Activated T-cell treated with anti-CD3 and anti-CD28 coated beads for 24 hours (primary cell): ENCODE measurements at places on chromosomes 7 and 10.

DNA sequence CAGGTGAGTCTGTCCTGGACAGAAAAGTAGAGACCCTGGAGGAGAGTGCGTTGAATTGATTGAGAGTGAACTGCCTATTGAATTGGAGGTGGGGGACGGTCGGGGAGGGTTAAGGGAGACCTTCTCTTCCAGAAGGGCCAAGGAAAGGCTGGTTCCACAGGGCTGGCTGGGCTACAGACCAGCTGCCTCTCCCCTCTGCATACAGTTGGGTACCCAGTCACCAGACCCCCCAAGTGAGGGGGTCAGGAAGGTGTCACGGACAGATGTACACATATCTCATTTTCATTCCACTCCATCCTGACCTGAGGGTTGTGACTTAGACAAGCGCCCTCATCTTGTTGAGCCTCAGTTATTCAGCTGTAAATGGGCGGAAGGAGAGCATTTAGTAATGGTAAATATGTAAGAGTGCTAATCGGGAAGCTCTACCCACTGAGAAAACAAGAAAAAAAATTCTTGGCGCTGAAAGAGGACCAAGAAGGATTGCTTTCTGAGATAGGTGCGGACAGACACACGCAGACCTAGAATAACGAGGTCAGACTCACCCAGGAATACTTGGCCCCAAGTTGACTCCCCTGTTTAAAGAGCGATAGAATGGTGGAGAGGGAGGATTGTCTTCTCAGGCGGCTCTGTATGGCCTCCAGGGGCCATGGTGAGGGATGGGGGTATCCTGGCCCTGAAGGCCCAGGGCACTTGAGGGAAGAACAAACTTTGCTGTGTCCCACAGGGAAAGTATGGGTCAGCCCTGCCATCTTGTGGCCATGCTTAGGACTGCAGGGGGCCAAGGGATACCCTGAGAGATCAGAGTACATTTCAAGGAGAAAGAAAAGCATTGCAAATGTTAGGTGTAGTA, 7.2 kb upstream of the MBL2 start:
- DNase-seq, result no peak

- DNase-seq, result no peak
These were observed 36.9 kb upstream of the PPIF start for GRCh38 chr10:79310200-79310865.

- no peak for DNase-seq
These were observed 256.3 kb downstream of the ARL4A start for GRCh38 chr7:12943781-12944180.

DNA sequence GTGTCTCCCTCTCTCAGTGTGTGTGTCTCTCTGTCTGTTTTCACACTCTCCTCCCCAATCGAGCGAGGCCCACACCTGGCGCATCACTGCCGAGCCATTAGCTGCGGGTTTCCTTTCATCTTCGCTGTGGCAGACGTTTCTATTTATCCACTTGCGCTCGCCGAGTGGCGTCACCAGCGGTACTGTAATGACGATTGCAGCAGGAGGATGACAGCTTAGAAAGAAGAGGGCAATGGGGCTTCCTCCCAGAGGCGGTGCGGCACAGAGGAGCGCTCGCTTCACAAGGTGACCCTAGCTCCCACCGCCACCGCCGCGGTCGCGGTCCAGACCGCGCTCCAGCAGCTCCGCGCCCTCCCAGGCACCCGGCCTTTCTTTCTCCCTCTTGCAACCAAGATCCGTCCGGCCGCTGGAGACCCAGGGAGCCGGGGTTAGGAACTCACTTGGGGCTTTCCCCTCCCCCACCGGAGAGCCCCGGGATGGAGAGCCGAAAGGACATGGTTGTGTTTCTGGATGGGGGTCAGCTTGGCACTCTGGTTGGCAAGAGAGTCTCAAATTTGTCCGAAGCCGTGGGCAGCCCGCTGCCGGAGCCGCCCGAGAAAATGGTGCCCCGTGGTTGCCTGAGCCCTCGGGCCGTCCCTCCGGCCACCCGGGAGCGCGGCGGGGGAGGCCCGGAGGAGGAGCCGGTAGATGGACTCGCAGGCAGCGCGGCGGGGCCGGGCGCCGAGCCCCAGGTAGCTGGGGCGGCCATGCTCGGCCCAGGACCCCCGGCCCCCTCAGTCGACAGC, at the start of gene EVX1:
Gene EVX1 (plus strand): TSS at position 248 of the 785 bp plus-strand sequence. CDS start 229 bp downstream, at position 477.
- DNase-seq, result no peak

GRCh38 chr7:152633072-152633471, 42.9 kb downstream of the XRCC2 start:
- DNase-seq, result no peak

DNA sequence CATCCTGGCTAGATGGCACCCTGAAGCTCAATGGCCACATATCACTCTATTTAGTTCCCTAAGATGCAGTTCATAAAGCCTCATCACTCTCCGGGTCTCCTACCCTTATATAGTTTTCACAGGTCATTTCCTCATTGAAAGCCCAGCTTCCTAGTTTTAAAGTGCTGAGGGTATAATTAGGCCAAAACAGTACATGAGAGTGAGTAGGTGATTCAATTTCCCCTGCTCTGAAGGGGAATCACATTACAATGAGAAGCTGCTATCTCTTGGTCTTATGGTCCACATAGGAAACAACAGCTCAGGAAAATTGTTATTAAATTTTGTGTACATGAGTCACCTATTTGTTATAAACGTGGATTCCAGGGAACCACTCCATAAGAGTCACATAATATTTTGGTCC, 162.0 kb downstream of the SEMA3E start:
- no peak for DNase-seq

DNA sequence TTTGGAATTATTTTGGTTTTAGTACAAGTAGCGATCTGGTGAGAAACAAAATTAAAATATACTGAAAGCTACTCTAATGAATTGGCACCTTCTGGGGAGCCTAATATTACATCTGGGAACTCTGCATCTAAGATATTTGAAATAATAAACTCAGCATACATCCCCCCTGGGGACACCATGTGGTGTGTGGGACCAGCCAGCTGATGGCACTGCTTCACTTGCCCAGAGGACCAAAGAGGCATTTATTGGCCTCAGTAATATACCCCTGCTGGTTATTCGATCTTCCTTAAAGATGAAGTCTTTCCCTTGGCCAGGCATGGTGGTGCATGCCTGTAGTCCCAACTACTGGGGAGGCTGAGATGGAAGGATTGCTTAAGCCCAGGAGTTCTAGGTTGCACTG, 195.1 kb upstream of the AUTS2 start:
- no peak for DNase-seq

DNA sequence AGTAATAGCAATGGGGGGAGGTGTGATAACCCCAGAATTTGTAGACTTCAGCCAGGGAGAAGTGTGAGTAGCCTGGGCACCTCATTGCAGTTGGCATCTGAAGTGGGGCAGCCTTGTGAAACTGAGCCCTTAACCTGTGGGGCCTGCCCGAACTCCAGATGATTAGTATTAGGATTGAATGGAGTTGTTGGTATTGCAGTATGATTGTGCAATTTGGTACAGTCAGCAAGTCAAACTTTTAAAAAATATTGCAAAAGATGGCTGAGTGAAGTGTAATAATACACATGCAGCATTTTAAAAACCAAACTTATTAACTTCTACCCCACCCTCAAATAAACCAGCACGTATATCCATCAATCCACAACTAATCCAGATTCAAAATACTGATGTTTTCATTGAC, 9.3 kb downstream of the RBM33 start:
- DNase-seq, result no peak

GRCh38 chr7:77415476-77415822, 700 bp downstream of the GSAP start:
- DNase-seq, result no peak

DNA sequence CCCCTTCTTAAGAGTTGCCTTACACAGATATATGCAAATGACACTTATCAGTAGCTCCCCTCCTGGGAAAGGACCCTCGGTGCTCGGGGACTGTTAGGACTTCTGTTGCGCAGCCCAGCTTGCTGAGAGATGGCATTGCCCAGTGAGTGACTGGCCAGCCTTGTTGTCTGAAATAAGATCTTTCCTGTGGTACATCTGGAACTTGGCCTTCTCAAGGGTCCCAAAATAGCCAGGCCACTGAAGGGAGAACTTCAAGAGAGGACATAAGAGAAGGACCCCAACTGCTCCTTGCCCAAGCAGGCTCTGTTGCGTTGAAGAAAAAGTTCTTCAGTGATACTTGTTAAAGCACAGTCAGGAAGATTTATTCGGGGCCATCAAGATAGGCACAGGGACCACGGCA, 17.3 kb downstream of the BAG3 start:
- DNase-seq, result no peak

GRCh38 chr10:77299320-77299719, 338.3 kb downstream of the KCNMA1 start:
- DNase-seq, result no peak

GRCh38 chr7:27409776-27410175, 167.2 kb downstream of the EVX1 start:
- no peak for DNase-seq

DNA sequence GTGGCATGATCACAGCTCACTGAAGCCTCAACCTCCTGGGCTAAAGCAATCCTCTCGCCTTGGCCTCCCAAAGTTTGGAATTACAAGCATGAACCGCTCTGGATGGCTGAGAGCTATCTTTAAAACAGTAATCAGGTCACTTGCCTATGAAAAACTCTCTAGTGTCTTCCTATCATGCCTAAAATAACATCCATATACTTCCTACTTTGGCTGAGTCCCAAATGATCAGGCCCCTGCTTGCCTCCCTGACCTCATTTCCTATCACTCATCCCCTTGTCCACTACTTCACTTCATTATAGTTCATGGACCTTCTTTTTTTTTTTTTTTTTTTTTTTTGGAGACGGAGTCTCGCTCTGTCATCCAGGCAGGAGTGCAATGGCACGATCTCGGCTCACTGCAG, 28.0 kb downstream of the SEPTIN7 start:
- no peak for DNase-seq

DNA sequence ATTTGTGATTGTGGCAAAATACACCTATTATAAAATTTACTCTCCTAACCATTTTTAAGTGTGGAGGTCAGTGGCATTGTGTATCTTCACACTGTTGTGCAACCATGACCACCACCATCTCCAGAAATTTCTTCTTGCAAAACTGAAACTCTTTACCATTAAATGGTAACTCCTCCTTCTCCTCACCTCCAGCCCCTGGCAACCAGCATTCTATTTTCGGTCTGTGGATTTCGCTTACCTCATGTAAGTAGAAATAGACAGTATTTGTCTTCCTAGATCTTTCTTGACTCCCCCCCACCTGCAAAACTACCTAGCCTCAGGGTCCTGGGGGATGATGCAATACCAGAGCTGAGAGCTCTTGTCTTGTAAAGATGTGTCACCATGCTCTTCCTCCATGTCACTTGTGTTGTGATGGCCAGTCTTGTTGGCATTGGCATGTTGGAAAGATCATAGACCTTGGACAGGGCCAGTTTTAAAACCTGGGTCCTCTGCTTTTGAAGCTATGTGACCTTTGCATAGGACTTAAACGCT, 71.1 kb upstream of the EMX2 start:
- no peak for DNase-seq

GRCh38 chr7:111756687-111757178, 194.4 kb upstream of the IMMP2L start:
- DNase-seq, result no peak

GRCh38 chr10:124259139-124259825, 159.4 kb downstream of the OAT start:
- DNase-seq, result no peak

DNA sequence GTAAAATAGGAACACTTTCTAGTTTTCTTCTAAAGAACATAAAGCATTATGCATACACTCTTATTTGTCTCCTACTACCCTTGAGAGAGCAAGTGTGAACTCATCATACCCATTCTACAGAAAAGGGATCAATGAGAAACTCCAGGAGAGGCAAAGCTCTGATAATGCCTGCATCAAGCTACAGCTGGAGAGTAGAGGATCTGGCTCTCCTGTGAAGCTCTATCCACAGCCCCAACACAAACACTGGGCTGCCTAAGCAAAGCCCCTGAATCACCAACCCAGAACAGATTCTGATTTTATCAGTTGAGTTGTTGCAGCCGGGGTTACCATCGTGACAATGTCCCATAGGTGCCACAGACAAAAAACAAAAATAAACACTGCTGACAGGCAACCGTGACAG, 74.9 kb downstream of the NUDCD3 start:
- DNase-seq, result no peak

DNA sequence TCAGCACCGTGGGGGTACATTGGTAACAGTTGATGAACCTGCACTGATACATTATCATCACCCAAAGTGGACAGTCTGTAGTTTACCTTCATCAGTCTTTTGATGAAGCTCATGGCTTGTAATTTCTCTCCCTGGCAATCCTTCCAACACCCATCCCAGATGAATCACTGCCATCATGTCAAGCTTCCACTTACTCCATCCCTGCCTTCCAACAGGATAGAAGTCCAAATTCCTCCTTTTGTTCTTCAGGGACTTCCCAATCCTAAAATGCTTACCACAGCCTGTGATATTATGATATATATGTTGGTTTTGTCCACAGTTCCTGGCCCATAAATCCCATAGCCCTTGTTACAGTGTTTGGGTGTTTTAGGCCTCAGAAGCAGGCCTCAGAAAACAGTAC, 16.1 kb downstream of the SNX10 start:
- DNase-seq, result no peak

DNA sequence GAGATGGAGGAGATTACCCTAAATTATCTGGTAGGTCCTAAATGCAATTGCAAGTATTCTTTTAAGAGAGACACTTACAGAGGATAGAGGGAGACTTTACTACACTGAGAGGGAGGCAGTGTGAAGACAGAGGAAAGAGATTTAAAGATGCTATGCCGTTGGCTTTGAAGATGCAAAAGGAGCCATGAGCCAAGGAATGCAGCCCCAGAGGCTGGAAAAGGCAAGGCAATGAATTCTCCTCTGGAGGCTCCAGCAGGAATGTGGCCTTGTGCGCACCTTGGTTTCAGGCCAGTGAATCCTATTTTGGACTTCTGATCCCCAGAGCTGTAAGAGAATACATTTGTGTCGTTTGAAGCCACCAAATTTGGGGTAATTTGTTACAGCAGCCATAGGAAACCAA, 118.6 kb downstream of the PLXNA4 start:
- no peak for DNase-seq

DNA sequence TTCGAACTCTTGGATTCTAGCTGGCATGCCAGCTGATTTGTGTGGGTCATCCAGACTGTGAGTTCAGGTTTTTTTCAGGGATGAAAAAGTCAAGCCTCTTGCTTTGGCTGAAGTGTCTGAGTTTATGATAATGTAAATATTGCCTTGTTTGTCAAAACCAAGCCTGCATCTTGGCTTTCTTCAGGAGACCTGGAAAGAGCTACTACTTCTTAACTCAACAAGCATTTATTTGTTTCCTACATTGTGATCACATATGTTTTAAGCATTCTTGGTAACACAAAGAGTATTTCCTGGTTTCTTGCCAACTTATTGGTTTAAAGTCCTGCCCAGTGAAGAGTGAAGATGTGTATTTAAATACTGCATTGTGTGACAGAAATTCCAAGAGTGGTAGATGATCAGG, 407.1 kb downstream of the LRMDA start:
- DNase-seq, result no peak

- DNase-seq, result no peak
These were observed 1.5 kb downstream of the GSDME start for GRCh38 chr7:24755541-24756407.

- no peak for DNase-seq
These were observed 17.1 kb downstream of the OGDHL start for GRCh38 chr10:49744924-49745605.

- no peak for DNase-seq
These were observed 33.6 kb downstream of the VSTM4 start for GRCh38 chr10:49081547-49082275.

- no peak for DNase-seq
These were observed 45.1 kb downstream of the ZNF33B start for GRCh38 chr10:42593284-42593683.
